NCI-H1105 treated with DMSO at 0.1 percent for 48 hours (cell line): ENCODE measurements at places on chromosomes 12 and 14.

- no peak for DNase-seq
These were observed 65.5 kb downstream of the PTPRR start for GRCh38 chr12:70854881-70855568.

- no peak for DNase-seq
These were observed 57.5 kb downstream of the TSPAN9 start for GRCh38 chr12:3134526-3135135.

GRCh38 chr12:112325157-112325556, 57.1 kb downstream of the HECTD4 start:
- no peak for DNase-seq

GRCh38 chr12:109963330-109963729, 32.8 kb downstream of the GIT2 start:
- no peak for DNase-seq

GRCh38 chr12:87280356-87280755, 748.8 kb downstream of the C12orf50 start:
- no peak for DNase-seq

DNA sequence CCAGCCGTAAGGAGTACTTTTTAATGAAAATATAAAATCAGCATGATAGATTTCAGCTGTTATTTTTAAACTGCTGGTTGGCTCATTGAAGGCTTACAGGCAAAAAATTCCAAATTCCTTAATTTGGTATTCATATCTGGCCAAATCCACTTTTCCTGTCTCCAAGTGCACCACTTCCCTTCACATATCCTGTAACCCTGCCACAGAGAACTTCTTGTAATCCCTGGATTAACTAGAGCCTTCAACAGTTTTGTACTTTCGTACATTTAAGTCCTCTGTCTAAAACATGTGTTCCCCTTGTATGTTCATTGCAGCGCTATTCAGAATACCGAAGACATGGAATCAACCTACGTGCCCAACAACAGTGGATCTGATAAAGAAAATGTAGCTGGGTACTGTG, 9.6 kb downstream of the PUS7L start:
- DNase-seq = no peak

DNA sequence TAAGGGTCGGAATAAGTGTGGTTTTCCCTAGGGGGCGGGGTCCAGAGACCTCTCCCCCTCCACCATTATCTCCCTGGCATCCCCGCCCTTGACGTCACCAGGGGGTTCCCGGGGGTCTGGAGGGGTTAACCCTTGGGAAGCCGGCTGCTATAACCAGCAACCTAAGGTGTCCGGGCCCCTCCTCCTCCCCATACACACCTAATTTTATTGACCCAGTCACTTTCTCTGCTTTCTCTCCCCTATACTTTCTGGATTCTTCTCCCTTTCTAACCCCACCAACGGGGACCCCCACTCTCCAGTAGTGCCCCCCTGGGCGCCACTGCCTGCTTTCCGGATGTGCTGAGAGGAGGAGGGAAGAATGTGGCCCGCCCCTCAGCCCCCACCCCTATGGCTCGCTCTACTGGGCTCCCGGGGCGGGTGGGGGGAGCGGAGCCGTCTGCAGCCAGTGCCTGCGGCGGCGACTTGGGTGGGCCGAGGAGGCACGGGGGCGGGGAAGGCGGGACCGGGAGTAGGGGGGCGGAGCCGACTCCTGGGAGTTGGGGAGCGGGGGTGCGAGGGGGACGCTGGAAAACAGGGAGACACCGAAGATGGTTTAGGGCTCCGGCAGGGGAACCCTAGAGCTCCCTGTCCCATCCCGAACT, 1.8 kb downstream of the GLI1 start:
- DNase-seq = no peak

DNA sequence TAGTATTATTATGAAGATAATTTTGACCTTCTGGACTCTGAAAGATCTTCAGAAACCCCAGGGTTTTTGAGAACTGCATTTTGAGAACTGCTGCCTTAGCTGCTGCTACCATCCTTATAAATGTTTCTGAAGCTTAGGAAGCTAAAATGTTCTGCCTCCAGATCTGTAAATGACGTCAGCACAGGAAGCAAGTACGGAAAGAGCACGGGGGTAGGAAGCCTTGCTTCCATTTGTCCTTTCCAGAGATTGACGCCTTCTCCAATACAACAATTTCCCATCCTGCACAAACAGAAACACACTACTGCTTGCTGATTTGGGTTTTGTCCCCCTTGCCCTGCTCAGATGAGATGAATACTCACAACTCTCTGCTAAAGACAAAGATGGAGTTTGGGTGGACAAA, 17.9 kb downstream of the RAD52 start:
- no peak for DNase-seq

DNA sequence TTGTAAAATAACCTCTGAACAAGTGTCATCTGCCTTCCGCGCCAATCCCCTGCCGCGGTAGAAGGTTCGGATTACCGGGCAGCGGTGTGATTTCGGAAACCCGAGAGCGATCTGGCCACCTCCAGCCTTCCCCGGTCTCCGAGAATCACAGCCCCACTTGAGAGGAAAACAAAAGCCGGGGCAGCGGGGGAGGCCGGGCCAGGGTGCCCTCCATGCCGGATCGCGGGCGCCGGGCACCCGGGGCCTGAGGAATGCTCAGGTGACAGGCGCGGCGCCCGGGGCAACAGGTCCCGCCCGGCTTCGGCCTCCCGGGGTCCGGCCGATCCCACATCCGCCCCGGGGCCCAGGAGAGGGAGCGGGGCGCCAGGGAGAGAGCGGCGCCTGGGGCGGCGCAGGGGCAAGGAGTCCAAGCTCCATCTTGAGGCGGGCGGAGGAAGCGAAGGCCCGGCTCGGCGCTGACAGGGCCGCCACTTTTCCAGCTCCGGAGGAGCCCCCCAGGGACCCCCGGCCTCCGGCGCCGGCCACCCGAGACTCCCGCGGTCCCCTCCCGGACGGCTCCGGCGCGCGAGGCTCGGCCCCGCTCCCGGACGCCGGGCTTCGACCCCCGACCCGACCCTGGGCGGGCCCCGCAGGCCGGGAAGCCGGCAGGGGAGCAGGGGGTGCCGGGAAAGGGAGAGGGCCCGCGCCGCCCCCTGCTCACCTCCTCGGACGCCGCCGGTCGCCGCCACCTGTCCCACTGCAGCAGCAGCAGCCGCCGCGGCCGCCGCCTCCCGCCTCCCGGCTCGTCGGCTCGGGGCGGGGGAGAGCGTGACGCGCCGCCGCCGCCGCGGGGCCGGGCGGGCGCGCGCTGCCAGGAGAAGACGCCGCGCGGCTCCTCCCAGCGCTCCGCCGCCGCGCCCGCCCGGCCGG, at the start of gene CLIP1:
CLIP1 (minus strand) TSS at position 849 of the 909 bp plus-strand sequence. CDS start 42,217 bp downstream, outside the sequence.
- DNase-seq = peak; percentile 44

DNA sequence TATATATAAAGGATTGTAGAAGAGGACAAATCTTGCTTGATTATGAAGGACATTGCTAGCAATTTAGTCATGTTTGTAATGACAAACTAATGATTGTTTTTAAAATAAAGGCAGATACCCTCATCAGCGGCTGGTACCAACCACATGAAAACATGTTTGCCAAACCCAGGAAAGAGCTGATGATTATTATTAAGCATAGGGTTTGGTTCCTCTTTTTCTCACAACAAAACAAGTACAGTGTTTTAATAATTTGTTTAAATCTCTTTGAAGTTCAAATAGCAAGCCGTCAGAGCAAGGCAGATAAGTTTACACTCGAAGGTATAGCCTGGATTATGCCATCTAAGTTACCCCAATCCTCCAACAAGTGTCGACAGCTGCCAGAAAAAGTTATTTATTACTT, 5.3 kb upstream of the SINHCAF start:
- DNase-seq = no peak

GRCh38 chr12:48004053-48004941, at the start of gene COL2A1:
TSS of gene COL2A1 (minus strand) at chr12:48004476. CDS start at chr12:48004321, 155 bp downstream.
- peak; percentile 81 for DNase-seq

DNA sequence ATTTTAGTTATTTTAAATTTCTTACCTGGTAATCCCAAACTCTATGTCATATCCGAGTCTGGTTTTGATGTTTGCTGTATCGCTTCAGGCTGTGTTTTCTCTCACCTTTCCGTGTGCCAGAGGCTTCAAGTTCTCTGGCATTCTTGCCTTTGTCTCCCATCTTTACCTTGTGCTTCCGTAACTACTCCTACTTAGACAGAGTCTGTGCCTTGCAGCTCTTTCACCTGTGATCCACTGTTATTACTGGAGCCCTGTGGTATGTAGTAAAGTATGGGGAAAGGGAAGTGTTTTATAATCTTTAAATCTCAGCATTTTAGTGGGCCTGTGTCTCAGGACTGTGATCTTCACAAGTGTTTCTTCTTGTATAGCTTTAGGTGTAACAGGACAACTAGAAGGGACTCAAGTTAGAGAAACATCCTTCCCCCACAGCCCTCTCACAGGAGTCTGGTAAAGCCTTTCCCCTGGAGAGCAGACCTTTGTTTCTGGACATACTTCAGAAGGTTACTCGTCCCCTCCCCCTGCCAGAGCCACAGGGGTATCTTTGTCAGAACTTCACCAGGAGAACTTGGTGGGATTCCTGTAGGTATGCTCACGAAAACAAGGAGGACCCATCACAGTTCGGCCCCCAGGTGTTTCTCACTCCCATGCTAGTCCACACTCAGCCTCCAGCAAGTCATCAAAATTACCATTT, 11.1 kb downstream of the IFNG start:
- DNase-seq = no peak

GRCh38 chr14:51954657-51955056, 34.7 kb upstream of the RTRAF start:
- no peak for DNase-seq
